ENCODE measurements at places on chromosomes 4 and X. TPM values are rescaled to one million over a fixed set of nuclear protein-coding genes. Genes with fewer than 3 reads are reported as not detected.

GRCh38 chr4:12644261-12644660, 839.9 kb downstream of the RAB28 start:
- DNase-seq, result no peak

- DNase-seq, result no peak
Measured at GRCh38 chr4:105057370-105058105, 89.1 kb upstream of the TET2 start.

GRCh38 chrX:34144246-34144645, 12.1 kb upstream of the FAM47A start:
- DNase-seq, result no peak

DNA sequence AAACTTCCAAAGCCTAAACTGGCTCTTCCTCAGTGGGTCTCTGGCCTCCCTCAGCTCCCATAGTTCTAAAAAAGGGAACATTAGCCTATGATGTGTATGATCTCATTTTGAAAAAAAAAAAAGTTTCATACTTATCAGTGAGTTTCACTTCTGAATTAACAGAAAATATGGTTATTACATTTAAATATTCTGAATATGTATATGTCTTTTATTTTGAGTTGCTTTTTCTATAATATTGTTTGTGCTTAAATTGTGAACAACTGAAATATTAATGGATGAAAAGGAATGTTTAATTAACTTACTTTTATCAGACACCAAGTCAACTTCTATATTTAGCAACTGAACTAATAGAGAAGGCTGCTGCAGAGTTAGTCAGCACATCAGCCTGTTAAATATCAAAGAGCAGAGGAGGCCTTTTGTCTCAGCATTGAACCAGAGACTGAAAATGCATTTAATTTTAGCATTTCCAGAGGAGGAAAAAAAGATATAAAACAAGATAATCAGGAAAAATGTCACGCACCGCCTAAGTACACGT, 20.4 kb upstream of the FHL1 start:
- DNase-seq, result no peak

The PCDH11X gene
- 0.01 TPM for polyA plus RNA-seq

GRCh38 chrX:4627414-4627813, 914.0 kb upstream of the PRKX start:
- DNase-seq, result no peak

DNA sequence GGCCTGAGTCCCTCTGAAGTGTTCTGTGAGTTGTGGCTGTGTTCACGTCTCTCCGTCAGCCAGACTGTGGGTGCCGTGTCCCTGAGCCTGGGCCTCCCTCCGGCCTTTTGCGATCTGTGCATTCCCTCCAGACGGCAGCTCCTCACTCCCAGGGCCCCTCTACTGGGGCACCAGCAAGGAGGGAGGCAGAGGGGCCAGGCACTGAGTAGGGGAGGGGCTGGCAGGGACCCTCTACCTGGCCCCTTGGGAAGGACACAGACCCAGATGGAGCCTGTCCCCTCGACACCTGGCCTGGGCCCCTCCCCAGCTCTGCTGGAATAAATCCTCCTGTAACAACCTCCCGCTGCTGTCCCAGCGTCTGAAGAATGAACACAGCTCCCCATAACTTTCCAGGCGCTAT, 110.0 kb upstream of the NKX1-1 start:
- DNase-seq, result no peak

All from AG04450 (cell line).